ENCODE measurements at places on chromosomes 11 and 22.
A peak's percentile ranks its signal among the peaks of the same experiment; 100 is the strongest.

DNA sequence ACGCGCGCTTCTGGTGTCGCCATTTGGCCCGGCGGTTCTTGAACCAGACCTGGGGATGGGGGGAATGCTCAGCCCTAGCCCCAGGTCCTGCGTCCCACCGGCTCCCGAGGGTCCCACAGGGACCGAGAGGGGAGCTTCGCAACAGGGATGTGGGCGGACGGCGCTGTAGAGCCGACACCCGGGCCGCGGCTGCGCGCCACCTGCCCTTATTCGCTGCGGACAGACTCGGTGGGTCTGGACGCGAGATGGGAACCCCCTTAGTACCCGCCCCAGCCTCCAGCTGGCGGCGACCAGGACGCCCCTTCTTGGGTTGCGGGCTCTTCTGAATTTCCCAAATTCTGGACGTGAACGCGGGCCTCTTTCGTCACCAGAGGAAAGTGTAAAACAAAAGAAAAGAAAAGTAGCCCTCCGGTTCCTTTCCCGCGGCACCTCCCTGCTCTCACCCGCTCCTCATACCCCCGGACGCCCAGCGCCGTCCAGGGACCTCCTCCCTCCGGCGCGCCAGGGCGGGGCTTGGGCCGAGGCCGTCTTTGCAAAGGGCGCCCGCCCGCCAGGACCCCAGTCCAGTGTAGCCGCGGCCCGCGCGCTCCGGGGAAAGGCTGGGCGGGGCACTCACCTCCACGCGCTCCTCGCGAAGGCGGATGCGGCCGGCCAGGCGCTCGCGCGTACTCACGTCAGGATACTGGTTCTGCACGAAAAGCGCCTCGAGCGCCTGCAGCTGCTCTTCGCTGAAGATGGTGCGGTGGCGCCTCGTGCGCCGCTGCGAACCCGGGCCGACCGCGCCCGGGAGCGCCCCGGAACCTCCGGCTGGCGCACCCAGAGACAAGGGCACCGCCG lies 827 bp downstream of the GSC2 start:
- peak; percentile 67 for DNase-seq

- DNase-seq = no peak
Observed at GRCh38 chr11:60281485-60281884, 1.0 kb downstream of the MS4A4A start.

- no peak for DNase-seq
Observed at GRCh38 chr11:76279646-76280045, 73.3 kb upstream of the WNT11 start.

DNA sequence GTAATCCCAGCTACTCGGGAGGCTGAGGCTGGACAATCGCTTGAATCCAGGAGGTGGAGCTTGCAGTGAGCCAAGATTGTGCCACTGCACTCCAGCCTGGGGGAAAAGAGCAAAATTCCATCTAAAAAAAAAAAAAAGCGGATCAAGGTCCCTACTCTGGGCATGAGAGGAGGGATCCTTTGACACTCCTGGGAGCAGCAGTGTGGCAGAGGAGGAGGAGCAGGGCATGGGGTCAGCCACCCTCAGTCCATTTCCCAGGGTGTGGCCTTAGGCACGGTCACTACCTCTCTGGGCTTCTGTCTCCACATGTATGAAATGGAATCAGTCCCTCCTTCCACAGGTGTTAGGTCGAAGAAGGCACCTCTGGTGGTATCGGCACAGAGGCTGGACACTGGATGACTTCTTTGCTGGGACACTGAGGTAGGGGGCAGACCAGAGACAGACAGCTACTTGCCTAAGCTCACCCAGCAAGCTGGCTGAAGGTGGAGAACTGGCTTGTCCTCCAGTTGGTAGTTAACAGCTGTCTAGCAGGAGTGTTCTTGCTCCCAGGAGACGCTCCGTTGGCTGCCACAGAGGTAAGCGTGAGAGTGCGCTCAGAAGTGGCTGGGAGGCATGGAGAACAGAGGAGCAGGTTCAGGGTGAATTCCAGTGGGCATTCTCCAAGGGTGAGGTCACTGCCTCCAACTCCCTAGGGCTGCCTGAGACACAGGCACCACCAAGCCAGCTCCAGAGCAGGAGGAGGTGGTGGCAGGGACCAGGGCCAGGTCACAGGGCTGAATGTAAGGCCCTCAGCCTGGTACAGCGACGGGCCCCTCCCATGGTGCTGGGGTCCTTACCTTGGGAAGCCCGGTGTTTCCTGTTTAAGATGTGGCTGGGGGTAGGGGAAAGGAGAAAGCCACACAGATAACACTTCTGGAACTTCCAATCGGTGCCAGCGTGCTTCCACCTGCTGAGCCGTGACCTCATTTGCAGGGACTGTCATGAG lies 19.5 kb downstream of the TXN2 start:
- no peak for DNase-seq

DNA sequence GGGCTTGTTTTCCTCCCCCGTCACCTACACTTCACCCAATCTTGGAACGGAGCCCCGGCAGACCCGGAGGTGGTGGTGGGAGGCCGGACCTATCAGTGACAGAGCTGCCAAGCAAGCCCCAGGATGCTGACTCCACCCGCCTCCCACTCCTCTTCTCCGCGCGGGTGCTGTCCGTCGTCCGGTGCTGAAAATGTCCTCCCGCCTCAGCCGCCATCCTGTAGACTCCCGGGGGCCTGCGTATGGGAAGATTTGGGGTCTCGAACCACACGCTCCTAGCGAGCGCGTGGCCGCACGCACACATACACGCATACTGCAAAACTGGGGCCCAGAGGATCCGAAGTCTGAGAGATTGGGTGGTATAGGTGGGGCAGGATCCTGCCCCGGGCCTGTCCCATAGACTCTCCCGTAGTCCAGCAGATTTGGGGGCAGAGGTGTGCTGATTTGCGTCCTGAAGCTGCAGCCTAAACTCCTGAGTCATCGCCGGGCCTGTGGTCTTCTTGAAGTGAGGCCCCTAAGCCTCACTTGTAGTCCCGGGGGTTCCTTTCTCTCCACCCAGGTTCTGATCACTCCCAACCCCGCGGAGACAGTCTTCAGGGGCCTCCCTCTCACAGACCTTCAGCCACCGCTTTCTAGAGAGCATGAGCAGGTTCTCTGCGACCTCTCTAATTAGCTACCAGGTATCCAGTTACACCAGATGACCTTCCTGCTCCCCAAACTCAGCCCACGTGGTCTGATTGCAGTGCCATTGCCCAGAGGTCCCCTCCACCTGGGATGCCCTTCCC lies 796 bp upstream of the YIF1A start:
- DNase-seq = peak; percentile 85

DNA sequence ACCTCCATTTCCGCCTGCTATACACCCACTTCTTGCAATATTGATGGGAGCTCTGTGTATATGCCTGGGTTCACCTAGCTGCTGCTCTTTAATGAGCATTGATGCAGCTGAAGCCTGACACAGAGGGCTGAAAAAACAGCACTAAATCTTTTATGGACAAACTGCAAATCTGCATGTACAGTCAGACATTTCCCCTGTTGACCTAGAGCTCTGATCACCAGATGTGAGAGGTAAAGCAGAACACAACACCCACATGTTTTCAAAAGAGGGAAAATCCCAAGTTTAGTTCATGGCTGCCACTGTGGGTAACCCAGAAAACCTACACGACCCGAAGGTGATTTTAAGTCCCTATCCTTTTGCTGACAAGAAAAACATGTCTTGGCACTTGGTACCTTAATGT lies 303.0 kb upstream of the PITPNB start:
- no peak for DNase-seq

DNA sequence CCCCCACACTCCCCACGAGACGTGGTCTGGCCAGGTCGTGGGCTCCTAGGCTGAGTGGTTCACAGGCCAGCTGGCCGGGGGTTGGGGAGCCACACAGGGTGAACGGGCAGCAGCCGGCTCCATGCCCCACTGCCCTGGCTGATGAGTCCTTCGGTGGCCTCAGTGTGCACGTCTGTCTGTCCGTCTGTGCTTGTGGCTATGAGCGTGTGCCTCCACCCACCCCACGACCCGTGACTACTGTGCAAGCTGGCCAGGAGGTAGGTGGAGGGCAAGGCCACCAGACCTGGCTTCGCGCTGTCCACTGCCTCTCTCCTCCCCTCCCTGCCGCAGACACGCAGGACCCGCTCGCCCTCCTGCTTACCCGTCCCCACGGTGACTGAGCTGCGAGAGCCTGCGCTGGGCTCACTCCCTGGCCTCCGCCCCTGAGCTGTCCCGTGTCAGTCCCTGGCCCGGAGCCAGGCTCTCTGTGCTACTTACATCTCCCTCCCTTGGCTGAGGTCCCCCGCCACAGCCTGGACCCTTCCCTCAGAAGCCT lies 14.1 kb downstream of the CSDC2 start:
- no peak for DNase-seq

DNA sequence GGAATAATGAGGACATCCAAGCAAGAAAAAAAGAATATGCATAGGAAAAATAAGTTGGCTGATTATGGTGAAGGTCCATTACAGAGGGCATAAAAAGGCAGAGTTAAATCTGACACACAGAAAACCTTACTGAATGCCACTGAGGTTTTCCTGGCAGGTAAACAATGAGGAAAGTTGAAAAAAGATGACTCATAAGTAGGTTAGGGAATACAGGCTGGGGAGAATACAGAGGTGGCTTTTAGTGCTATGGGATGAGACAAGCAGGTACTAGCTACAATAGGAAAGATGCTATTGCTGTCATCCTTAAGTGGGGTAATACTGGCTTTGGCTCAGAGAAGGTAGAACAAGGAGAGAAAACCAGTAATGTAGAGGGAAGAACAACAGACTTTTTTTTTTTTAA lies 44.7 kb downstream of the CSTF3 start:
- no peak for DNase-seq

GRCh38 chr11:13287036-13287435 lies 9.4 kb downstream of the BMAL1 start:
- peak; percentile 30 for DNase-seq

GRCh38 chr11:39462506-39462905 lies 1996.9 kb downstream of the LRRC4C start:
- DNase-seq = no peak

GRCh38 chr11:111870522-111870885 lies 877 bp downstream of the ALG9 start:
- DNase-seq = no peak

- DNase-seq = no peak
Observed at GRCh38 chr11:104967534-104968354, 630 bp downstream of the CASP4 start.

- no peak for DNase-seq
Observed at GRCh38 chr22:50118557-50119168, 28.9 kb downstream of the MOV10L1 start.

- no peak for DNase-seq
Observed at GRCh38 chr11:19772480-19772879, 59.8 kb downstream of the NAV2 start.

GRCh38 chr22:20750461-20751184 lies 23.3 kb upstream of the SERPIND1 start:
- no peak for DNase-seq

DNA sequence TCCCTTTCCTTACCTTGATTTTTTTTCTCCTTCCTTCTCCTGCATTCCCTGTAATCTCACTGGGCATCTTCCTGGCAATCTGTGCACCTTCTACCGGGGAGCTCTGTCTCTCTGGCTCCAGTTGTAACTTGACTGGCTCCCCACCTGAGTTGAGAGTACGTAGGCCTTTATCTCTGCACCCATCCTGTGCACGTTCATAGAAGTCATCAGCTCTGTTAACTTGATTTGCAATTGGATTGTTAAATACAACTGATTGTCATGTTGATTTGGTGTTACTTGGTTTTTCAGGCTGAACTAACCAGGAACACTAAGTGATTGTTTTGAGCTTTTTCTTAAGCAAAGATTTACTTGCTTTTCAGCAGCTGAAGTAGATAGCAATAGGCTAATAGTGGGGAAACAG lies 11.8 kb downstream of the SWAP70 start:
- DNase-seq = no peak

GRCh38 chr22:36221799-36222751 lies 17.3 kb downstream of the APOL2 start:
- peak; percentile 58 for DNase-seq

- DNase-seq = no peak
Observed at GRCh38 chr22:38923463-38924346, 33.7 kb upstream of the APOBEC3A start.

DNA sequence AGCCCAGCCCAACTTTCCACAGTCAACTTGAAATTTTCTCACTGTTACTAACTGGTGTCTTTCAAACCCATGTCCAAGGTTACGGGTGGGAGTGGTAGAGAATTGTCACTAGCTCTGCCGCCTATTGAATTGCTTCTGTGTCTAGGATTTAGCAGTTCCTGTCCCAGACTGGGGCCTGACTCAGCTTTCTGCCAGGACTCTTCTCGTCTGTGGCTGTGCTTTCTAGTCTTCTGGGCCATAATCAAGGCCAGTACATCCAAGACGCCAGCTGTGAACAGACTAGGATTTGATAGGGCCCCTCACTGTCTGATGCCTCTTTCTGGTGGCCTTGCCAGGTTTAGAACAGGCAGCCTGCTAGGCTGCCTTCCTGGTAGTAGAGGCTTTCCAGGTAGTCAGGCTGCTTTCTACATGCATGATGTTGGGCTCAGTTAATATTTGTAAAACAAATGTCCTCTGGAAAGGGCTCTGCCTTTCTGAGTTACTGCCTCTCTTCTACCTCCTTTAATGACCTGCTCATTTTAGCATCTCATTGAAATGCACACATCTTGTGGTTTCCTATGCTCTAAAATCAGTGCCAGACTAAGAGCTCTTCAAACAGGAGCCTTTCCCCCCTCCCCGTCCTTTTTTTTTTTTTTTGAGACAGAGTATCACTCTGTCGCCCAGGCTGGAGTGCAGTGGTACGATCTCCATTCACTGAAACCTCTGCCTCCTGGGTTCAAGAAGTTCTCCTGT lies 13.1 kb upstream of the HIKESHI start:
- DNase-seq = no peak

- DNase-seq = peak; percentile 72
Observed at GRCh38 chr11:66579017-66579606, 10.7 kb upstream of the CTSF start.

- no peak for DNase-seq
Observed at GRCh38 chr22:45999379-45999971, 22.5 kb upstream of the WNT7B start.

DNA sequence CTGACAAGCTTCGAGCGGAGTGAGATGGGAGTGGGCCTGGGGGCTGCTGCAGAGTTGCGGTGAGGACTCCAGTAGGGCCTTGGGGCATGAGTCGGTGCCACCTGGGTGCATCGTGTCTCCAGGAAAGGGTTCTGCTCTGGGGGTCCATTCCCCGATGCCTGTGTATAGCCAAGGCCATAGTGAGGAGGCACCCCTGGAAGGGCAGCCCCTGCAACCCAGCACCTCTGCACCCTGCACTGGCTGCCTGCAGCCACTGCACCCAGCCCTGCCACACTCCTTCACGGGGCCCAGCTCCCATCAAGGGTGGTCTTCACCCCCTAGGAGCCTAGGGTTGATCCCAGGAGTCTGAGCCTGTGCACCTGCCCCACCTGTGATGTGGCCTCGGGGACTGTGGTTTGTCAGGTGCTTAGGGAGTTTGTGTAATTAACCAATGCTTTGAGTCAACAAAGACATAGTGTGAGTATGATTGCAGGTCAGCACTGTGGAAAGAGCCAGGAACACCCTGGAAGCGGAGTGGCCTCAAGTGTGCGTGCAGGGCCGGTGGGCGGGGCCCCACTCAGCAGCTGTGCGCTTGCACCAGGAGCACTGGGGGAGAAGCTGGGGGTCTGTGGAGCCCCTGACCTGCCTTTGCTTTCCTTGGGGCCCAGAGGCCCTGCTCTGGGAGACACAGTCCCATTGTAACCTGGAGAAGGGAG lies 1299.3 kb downstream of the BRD1 start:
- DNase-seq = no peak

GRCh38 chr22:44906999-44907644 lies 102.7 kb downstream of the PHF21B start:
- no peak for DNase-seq
